ENCODE measurements at places on chromosomes 1 and 21.
A peak's percentile ranks its signal among the peaks of the same experiment; 100 is the strongest.

DNA sequence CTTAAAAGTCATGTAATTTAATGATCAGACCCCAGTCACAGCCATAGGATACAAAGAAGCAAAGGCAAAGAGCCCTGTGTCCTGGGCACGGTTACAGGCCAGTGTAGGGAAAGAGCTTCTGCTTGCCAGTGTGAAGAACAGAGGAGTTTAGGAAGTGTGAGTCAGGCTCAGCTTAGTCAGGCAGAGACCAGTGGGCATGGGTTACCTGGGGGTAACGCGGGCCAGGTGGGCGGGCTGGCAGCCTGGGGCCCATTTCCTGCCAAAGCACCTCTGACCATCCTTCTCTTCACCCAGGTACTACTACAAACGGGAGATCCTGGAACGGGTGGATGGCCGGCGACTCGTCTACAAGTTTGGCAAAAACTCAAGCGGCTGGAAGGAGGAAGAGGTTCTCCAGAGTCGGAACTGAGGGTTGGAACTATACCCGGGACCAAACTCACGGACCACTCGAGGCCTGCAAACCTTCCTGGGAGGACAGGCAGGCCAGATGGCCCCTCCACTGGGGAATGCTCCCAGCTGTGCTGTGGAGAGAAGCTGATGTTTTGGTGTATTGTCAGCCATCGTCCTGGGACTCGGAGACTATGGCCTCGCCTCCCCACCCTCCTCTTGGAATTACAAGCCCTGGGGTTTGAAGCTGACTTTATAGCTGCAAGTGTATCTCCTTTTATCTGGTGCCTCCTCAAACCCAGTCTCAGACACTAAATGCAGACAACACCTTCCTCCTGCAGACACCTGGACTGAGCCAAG lies 4.7 kb downstream of the ELF3 start:
- peak; percentile 66 for DNase-seq

- peak; percentile 72 for DNase-seq
Observed at GRCh38 chr1:22728751-22729399, 18.2 kb downstream of the EPHB2 start.

- no peak for DNase-seq
Observed at GRCh38 chr1:98478121-98478520, 183.4 kb upstream of the SNX7 start.

DNA sequence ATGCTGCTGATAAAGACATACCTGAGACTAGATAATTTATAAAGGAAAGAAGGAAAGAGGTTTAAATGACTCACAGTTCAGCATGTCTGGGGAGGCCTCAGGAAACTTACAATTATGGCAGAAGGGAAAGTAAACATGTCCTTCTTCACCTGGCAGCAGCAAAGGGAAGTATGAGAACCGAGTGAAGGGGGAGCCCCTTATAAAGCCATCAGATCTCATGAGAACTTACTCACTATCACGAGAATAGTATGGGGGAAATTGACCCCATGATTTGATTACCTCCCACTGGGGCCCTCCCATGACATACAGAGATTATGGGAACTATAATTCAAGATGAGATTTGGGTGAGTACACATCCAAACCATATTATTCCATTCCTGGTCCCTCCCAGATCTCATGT lies 154.4 kb downstream of the FASLG start:
- DNase-seq = no peak

DNA sequence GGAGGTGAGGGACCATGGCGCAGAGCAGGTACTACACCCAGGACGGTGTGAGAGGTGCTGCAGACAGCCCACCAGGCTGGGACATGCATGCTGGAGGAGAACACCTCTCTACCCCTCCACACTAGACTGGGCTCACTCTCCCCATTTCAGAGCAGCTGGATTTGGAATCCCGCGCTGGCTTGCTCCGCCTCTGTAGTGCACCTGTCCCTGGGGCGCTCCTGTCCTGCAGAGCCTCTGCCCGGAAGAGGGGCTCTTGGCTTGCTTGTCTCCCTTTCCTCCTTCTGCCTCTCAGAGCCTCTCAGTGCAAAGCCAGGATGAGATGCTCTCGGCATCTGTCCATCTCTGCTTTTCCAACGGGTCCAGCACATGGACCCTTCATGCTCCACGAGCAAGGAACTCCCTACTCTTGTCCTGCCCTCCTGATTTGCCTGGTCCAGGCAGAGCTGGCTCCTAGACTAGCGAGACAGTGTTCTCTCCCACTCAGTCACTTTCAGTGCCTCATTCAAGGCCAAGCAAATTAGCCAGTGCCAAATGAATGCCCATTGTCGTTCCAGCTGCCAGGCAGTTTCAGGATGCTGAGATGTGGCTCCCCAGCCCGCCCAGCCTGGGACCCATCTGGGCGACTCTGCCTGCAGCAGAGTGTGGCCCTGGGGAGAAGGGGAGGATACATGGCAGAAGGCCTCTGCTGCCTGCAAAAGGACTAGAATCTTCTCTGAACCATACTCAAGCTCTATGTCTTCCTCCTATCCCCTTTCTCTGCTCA lies 33.7 kb downstream of the CDCA8 start:
- peak; percentile 64 for DNase-seq

GRCh38 chr1:226823643-226824042 lies 46.8 kb upstream of the PSEN2 start:
- no peak for DNase-seq

DNA sequence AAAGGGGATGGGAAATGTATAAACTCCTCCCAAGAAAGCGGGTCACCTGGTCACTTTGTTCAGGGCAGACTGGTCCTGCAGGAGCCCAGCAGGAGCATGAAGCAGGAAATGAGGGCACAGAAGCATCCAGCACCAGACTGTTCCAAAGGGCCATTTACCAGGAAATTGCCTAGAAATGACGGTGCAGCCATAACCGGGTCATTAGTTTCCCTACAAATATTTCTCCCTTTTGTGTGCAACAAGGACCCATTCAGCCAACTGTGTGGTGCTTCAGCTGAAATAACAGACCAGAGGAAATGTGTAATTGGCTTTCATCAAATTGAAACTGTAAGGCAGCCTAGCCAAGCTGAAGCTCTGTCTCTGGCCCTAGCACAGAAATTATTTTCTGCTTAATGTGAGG lies 7.6 kb upstream of the CTTNBP2NL start:
- no peak for DNase-seq

- DNase-seq = no peak
Observed at GRCh38 chr1:212683357-212683722, 16.3 kb downstream of the BATF3 start.

DNA sequence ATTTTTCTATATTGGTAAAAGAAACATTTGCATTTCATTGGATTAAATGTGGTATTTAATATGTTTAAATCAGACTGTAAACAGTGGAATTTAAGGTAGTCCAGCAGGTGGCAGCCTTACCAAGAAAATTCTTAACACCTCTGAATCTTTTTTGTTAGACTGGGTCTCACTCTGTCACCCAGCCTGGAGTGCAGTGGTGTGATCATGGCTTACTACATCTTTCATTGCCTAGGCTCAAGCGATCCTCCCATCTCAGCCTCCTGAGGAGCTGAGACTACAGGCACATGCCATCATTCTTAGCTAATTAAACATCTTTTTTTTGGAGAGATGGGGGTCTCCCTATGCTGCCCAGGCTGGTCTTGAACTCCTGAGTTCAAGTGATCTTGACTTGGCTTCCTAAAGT lies 98.8 kb downstream of the RABGAP1L start:
- DNase-seq = no peak

DNA sequence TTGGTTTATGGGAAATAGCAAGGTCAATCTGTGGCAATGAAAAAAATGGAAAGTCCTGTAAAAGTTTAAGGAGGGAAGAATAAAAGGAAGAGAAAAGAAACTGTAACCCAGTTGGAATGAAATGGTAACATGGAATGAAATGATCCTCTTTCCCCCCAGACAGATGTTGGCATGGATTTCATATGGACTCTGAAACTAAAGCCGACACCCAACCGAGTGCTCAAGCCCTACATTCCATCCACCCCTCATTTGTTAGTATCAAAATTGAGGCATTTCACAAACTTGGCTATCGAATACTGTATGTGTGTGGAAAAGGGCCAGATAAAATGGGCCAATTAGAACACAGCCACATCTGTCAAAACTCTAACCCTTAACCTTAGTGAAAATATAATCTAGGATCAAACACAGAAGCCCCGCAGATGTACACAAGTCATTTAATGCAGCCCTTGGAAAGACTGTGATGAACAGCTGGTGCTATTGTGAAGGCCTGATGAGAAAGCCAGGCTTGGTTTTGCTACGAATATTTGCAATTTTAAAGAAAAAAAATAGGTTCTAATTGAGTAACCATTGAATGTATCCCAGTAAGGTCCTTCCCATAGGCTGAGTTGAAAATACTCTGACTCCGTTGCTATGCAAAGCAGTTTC lies 72.6 kb upstream of the RGL1 start:
- no peak for DNase-seq

GRCh38 chr1:173478094-173478674 lies 1.0 kb downstream of the PRDX6 start:
- peak; percentile 73 for DNase-seq

DNA sequence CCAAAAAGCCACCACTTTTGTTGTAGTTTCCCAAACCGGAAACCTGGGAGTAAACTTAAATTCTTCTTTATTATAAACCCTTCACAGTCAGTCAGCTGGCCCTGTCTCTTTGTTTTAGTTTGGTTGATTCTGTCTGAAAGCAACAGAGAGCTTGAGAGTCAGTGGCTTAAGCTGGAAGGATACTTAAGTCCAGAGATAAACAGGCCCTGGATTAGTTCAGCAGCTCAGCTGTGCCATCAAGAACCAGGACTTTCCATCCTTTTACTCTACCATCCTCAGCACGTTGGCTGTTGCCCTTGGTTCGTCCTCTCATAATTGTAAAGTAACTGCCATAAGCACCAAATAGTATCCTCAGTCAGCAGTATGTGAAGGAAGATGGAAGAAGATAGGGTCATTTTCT lies 4.5 kb downstream of the DESI2 start:
- no peak for DNase-seq

DNA sequence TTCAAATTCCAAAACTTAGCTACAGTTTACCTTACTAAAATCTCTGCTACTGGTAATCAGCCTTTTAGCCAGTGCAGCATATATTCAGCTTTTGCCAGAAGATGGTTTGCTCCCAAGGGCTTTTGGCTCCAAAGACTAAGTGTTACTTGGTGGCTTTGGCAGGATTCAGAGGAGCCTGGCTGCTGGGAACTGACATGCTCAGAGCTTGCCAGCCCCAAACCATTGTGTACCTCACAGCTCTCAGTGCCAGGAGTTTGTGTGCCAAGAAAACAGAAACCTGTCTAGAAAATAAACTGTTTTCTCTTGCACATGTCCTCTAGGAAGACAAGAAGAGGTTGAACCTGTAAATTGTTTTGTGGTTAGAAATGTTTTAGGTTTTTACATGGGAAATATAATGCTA lies 315.9 kb downstream of the ST6GALNAC3 start:
- peak; percentile 18 for DNase-seq

DNA sequence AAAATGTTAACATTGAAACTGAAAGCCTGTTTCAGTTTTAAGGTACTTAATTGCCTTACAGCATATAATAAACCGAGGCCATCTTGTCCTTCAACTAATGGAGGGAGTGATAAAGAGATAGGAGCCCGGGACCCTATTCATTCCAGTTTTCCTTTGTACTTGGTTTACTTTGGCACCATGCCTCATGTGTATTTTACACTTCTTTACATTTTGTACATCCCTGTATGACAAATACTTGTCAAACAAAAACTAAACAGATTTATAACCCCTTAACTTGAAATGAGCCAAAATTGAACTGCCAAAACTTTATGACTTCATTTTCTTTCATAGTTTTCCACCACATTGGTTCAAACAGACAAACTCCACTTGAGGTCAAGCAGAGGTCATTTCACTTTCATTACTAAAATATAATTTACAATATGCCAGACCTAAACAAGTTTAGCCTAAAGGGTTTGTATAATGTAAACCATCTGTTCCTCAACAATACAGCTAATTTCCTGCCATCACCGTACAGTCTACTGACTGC lies 30.9 kb upstream of the UBE2U start:
- DNase-seq = no peak

GRCh38 chr1:173405834-173406233 lies 71.3 kb upstream of the PRDX6 start:
- no peak for DNase-seq

DNA sequence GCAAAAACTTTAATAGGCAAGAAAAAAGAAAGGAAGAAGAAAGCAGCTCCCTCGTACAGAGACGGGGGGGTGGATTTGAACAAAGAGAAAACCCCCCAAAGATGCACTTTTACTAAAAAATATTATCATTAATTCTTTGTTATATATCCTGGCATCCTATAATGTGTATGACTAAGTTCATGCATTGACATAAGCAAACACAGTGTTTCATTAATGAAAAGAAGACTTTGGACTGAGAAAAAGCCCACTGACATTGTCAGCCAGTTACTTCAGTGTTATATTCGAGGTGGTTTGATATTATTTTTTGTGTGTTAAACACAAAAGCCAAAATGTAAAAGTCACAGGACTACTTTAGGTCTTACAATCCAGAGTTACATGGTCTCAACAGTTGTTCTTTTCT lies 110.1 kb upstream of the DPYD start:
- DNase-seq = no peak

DNA sequence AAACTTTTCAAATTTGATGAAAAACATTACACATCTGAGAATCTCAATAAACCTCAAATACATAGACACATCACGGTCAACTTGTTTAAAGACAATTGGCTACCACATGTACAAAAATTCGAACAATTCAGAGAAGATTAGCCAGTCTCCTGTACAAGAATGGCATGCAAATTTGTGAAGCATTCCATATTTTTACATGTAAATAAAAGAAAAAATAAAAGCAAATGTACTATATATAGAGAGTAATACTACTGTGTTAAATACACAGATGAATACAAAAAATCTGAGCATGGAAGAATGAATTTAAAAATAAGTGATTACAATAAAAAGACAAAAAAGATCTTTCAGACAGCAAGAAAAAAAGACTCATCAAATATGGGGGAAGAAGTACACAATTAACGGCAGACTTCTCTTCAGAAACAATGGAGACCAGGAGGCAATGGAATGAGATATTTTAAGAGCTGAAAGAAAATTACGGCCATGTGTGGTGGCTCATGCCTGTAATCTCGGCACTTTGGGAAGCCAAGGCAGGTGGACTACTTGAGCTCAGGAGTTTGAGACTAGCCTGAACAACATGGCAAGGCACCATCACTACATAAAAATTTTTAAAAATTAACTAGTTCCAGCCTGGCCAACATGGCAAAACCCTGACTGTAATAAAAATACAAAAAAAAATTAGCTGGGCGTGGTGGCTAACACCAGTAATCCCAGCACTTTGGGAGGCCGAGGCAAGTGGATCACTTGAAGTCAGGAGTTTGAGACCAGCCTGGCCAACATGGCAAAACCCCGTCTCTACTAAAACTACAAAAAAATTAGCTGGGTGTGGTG lies 23.2 kb downstream of the HAX1 start:
- DNase-seq = no peak

Measured in posterior cingulate gyrus (tissue), 11 donors.